ENCODE measurements at places on chromosomes 16 and 17. TPM values are rescaled to one million over a fixed set of nuclear protein-coding genes. Genes with fewer than 3 reads are reported as not detected.

GRCh38 chr17:6348891-6349290 lies 86.0 kb downstream of the AIPL1 start:
- no peak for DNase-seq

GRCh38 chr17:75008373-75008772 lies 4.1 kb upstream of the MRPL58 start:
- no peak for DNase-seq

DNA sequence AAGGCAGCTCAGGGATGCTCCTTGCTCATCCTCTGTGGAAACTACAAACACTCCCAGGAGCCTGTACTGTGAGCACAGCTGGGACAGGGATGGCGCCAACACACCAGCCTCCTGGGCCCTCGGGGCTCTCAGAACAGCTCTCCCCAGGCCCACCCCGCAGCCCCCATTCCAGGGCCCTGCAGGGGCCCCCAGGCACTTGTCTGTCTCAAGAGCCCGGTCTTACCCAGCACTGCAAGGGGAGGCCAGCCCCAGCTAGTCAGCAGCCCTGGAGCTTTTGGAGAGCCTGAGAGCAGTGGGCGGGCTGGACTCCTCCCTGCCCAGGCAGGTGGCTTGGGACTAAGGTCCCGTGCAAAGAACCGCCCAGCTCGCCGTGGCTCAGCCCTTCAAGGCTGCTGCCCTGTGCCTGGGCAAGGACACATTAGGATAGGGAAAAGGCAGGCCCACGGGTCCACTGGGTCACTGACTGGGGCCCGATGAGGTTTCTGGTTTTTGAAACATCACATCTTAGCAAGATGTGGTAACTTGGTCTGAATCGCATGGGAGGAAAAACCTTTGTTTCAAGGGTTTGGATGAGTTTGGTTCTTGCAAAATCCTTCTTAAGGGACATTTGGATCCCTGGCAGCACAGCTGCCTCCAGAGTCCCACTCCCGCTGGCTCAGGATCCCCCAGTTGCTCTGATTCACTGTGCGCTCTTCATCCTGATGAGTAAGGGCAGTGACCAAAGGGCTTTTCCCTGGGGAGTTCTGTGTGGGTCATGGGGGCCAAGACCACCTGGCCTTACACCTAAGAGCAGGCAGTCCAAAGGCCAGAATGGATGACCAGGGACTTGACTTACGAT lies 2.8 kb downstream of the DNASE1L2 start:
- no peak for DNase-seq

DNA sequence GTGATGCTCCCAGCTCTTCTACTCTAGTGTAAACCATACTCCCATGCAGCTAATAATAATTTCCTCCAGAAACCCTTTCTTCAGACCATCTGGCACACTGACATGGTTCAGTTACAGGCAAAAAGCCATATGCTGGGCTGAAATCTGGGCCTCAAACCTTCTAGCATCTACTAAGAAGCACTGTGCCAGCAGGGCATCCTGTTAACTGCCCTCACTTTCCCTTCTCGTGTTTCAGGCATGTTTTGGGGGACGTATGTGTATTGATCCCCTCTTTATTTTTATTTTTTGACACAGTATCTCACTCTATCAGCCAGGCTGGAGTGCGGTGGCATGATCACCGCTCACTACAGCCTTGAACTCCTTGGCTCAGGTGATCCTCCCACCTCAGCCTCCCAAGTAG lies 33.3 kb downstream of the STAT5A start:
- no peak for DNase-seq

- no peak for DNase-seq
Observed at GRCh38 chr17:69471406-69471805, 56.9 kb downstream of the MAP2K6 start.

DNA sequence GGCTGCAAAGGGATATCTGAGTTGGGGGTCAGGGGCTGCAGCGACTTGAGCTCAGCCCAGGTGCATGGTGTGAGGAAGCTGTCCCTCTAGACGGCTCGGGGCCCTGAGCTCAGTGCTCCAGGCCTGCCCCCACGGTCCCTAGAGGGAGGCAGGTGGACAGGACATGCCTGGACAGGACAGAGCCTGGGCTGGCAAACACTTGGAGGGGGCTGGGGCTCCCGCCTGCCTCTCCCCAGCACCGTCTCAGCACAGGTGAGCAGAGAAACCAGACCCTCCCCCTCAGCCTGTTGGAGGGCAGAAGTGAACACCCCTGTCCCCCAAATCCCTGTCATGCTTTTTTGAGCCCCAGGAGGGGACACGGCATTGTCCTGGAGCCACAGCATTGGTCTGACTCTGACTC lies 11.4 kb upstream of the SLC38A10 start:
- no peak for DNase-seq

GRCh38 chr16:29757950-29758466 lies 12.2 kb upstream of the C16orf54 start:
- DNase-seq = no peak

GRCh38 chr17:38541281-38541680 lies 64.5 kb downstream of the SRCIN1 start:
- no peak for DNase-seq

DNA sequence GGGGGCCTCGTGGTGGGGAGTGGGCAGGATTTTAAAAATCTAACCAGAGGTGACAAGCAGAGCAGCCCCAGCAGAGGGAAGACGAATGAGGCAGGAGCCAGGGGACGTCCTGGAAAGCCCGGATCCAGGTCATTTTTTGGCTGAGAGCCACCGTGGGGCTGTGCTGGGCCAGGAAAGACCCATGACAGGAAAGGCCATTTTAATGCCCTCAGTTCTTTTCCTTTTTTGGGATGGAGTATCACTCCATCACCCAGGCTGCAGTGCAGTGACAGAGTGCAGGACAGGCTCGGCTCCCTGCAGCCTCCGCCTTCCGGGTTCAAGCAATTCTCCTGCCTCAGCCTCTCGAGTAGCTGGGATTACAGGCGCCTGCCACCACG lies 30.5 kb upstream of the JPH3 start:
- DNase-seq = no peak

GRCh38 chr17:50779747-50780353 lies 12.5 kb upstream of the ANKRD40CL start:
- DNase-seq = no peak

- no peak for DNase-seq
Observed at GRCh38 chr17:27968206-27968732, 74.2 kb upstream of the NLK start.

DNA sequence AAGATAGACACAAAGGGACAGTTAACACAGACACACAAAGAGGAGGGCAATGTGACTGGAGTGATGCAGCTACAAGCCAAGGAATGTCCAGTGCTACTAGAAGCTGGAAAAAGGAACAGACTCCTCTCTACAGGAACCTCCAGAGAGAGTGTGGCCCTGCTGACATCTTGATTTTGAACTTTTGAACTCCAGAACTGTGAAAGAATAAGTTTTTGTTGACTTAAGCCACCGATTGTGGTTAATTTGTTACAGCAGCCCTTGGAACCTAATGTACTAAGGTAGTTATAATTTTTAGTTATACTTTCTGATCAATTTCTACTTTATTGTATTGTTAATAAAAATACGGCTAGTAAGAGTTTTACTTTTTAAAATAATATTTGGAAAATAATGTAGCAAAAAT lies 129.1 kb downstream of the MYO1D start:
- no peak for DNase-seq

DNA sequence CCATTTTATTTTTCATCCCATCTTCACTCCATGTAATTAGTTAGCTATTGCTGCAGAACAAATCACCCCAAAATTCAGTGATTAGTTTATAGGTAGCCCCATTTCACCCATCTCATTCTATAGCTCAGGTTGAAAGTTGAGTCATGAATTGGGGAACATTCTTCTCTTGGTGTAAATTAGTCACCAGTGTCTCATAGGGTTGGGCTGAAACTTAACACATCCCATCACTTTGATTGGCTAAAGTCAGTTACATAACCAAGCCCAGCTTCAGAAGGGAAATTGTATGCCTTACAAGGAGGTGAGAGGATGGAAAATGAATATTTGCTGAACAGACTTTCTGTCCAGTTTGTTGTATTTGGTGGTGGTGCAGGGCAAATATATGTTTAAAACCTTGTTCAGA lies 477.5 kb downstream of the WWOX start:
- DNase-seq = no peak

KRTAP4-5 gene
- not detected for total RNA-seq

TEDC2 gene
- total RNA-seq = 26.5 TPM

Measured in HCT116 (cell line).